ENCODE measurements at places on chromosomes 11 and 22. TPM values are rescaled to one million over a fixed set of nuclear protein-coding genes. Genes with fewer than 3 reads are reported as not detected.

Gene TTC36
- total RNA-seq, result 0.19 TPM

Gene CHADL
- total RNA-seq, result not detected

Gene GRAP2
- total RNA-seq, result not detected

Gene OPCML
- total RNA-seq, result 0.12 TPM

Gene ELFN2
- total RNA-seq, result 0.29 TPM

Gene ASPHD2
- 1.8 TPM for total RNA-seq

Gene SEC14L2
- 2.4 TPM for total RNA-seq

Gene KRTAP5-2
- not detected for total RNA-seq

Gene EP300
- total RNA-seq, result 30.7 TPM

Gene TIMP3
- total RNA-seq, result 25.5 TPM

Gene PNPLA3
- 5.2 TPM for total RNA-seq

Gene LUZP2
- total RNA-seq, result 0.25 TPM

Gene PKP3
- total RNA-seq, result 2.4 TPM

Gene FGF3
- total RNA-seq, result not detected

DNA sequence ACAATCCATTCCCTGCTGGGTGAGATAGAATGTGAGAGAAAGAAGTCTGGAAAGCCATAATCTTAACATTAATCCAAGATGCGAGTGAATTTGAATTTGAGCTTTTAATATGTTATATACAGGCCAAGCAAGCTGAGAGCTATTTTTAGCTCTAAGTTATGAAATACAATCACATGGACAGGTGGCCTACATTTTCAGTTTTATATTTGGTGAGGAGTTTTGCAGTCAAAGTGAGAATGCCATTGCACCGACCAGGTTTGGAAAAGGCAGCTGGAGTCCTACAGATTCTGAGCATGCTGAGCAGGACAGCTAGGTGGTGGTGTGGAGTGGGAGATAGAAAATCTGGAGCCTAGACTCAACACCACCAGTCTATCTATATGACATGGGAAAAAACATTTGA lies 12.0 kb downstream of the OR5B21 start:
- DNase-seq, result no peak

- DNase-seq, result no peak
Measured at GRCh38 chr11:118497831-118498230, 29.4 kb upstream of the TTC36 start.

DNA sequence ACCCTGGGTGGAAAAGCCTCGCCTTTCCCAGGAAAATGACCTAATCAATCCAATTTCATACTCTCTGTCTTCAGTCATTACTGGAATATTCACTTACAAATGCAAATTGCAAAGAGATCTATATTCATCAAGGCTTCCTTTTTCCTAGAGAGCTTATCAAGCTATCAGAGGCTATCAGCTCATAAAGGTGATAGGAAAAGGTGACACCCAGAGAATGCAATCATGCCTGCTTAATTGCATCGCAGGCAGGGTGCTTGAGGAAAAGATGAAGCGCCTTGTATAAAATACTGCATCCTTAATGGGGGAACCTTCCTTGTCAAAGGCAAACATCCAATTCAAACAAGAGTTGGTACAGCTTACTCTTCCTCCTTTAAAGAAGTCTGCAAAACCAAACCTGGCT lies 59.7 kb downstream of the SHANK2 start:
- DNase-seq, result no peak

DNA sequence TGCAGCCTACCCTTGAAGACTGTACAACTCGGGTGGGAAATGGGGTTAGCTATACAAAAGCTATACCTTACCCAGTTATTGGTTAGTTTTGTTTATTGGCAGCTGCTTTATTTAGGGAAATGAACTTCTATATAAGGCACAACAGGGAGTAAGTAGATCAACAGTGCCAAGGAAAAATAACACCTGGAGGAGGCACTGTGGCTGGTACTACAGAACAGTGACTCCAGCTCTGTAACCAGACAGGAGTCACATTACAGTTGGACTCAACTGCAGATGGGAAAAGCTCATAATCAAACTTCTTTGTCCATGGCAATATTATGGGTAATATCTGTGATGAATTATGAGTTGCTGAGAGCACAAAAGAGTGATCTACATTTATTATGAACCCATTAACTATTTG lies 14.0 kb downstream of the P4HA3 start:
- DNase-seq, result no peak

GRCh38 chr11:13698132-13698531 lies 29.7 kb downstream of the FAR1 start:
- no peak for DNase-seq

GRCh38 chr11:57460758-57461749 lies 726 bp downstream of the RTN4RL2 start:
- no peak for DNase-seq

DNA sequence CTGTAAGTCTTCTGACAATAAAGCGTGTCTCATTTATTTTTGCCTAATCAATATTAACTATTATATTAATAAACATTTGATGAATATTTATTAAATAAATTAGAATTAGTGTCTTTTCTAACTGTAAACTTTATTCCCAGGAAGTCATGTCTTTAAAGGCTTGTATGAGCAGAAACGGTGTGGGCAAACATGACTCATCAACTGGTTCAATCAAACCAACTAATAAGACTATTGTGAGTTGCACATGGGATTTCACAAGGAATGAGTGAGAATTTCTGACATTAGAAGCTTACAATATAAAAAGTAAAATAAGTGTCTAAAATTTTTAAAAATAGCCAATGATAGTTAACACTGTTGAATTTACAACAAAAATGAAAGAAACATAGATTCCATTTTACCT lies 259.2 kb upstream of the CTSC start:
- no peak for DNase-seq

DNA sequence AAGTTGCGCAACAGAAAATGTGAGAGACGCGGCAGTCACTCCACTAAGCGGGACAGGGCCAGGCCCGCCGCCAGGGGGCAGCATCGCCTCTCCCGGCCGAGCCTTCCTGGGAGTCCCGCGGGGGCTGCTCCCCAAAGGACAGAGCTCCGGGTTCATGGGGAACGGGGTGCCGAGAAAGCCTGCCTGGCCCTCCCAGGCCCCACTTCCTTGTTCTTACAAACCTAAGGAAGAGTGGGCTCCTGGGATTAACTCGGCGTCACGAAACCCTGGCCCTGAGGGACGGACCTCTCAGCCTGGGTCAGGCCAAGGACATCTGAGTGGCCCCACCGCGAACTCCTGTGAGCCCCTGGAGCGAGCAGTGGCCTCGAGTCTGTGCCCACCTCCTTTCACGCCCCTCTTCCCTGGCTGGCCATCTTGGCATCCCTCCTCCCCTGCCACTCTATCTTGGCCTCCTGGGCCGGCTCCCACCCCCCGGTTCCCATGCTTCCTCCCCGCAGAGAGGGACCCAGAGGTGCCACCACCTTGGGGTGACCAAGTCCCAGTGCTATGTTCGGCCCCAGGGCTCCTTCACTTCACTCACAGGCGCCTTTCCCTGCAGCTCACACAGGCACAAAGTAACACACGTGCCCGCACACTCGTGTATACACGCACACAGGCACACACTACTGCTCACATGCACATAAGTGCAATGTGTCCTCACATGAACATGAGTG lies 99.9 kb upstream of the FGF3 start:
- DNase-seq, result peak; percentile 58

- no peak for DNase-seq
Measured at GRCh38 chr11:112661146-112661545, 300.1 kb upstream of the NCAM1 start.

- no peak for DNase-seq
Measured at GRCh38 chr22:45584121-45584570, 81.5 kb downstream of the FBLN1 start.

- DNase-seq, result peak; percentile 50
Measured at GRCh38 chr22:44200855-44201550, 20.3 kb downstream of the PARVG start.

DNA sequence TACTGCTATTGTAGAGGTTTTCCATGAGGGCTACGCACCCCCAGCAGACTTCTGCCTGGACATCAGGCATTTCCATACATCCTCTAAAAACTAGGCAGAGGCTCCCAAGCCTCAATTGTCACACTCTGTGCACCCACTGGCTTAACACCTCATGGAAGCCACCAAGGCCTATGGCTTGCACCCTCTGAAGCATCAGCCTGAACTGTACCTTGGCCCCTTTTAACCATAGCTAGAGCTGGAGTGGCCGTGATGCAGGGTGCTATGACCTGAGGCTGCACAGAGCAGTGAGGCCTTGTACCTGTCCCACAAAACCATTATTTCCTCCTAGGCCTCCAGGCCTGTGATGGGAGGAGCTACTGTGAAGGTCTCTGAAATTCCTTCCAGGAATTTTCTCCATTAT lies 33.9 kb downstream of the AAMDC start:
- DNase-seq, result no peak

DNA sequence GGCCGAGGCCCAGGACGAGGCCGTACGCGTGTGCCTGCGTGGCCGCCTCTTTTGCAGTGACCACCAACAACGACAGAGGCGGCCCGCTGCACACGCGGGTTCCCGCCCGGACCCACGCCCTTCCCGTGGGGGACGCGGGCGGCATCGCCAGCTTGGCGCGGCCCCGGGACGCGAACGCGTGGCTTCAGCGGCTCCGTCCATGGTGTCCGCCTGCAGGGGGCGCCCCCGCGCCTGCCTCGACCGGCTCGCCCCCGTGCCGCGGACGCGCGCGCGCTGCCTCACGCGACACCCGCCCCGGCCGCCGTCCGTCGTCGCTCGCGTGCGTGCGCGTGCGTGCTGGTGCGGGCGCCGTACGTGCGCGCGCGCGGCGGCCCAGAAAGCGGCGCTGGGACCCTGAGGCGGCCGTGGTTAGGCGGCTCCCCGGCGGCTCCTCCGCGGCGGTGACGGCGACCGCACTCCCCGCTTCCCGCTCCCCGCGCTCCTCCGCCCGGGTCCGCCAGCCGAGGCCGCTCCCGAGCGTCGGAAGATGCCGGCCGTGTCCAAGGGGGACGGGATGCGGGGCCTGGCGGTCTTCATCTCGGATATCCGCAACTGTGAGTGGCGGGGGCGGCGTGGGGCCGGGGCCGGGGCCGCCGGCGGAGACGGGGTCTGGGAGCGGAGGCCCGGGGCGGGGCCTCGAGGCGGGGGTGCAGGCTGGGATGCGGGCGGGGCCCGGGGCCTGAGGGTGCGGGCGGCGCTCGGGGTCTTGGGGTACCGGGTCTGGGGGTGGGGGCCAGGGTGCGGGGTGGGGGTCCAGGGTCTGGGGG lies at the start of gene AP2A2:
AP2A2 (plus strand) TSS at position 375 of the 806 bp plus-strand sequence; CDS start at position 527, 152 bp downstream.
- peak; percentile 82 for DNase-seq

DNA sequence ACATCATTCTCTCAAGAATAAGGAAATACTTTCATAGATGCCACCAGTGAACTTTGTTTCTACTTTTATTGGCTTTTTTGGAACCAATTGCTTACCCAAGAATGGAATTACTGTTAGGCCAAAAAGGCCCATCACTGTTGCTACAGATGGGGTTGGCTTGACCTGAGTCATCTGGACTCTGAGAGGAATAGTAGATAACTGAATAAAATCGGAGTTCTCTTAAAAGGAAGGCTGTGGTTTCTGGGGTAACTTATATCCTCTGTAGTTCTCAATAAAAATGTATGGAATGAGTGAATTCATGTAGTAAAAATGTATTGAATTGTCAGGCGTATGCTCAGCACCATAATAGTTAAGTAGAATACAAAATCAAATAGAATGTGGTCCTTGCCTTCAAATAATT lies 56.6 kb downstream of the ARHGEF12 start:
- DNase-seq, result no peak

DNA sequence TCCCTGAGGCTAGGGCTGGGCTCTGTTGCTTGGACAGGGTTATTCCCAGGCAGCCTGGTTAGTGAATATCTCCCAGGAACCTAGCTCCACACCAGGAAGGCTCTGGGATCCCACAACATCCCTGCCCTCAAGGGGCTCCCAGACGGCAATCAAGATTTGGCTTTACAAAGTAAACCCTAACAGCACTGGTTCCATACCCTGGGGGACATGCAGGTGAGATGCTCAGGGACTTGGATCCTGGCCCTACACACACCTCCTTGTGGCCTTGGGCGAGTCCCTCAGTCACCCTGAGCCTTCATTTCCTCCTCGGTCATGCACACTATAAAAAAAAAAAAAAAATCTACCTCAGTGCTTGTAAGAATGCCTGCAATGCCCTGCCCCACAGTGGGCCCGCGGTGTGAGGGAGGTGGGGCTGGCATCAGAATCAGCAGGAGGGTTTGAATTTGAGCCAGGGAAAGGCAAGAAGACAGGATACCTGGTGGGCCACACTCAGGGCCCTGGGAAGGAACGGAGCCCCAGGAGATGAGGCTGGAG lies 86.3 kb downstream of the MORC2 start:
- DNase-seq, result no peak

DNA sequence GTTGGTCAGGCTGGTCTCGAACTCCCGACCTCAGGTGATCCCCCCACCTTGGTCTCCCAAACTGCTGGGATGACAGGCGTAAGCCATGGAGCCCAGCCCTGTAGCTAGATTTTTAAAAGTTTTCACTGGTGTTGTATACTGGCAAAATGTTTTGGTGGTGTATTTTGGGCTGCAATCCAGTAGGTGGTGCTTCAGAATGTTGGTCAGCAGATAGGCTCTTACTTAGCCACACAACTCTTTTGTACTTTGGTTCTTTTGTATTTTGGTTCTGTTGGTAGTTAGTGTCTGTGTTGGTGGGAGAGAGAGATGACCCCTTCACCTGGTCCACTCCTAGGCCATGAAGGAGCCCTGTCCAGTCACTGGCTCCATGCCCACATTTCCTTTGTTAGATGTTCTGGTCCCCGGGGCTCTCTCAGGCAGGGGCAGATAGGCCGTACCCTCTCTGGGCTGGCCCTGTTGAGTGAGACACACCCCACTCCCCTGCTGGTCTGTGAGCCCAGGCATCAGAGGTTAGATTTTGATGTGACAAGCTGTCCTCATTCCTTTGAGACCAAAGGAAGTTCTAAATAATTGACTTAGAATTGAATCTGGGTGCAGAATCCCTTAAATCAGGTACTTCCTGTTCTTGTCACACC lies 123.8 kb downstream of the DDX10 start:
- peak; percentile 31 for DNase-seq

DNA sequence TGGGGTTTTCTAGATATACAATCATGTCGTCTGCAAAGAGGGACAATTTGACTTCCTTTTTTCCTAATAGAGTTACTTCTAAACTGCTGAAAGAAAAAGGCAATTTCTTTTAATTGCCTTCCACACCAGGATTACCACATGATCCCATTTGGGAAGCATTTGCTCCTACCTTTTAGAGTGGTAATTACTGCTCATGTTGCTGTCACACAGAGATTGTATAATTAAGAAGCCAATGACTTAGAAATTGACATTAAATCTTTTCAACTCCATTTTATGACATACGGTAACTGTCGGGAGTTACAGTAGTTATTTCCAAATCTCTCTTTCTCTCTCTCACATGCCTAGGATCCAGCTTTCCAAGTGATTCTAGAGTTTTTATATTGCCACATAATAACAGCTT lies 17.8 kb upstream of the RAG2 start:
- no peak for DNase-seq

DNA sequence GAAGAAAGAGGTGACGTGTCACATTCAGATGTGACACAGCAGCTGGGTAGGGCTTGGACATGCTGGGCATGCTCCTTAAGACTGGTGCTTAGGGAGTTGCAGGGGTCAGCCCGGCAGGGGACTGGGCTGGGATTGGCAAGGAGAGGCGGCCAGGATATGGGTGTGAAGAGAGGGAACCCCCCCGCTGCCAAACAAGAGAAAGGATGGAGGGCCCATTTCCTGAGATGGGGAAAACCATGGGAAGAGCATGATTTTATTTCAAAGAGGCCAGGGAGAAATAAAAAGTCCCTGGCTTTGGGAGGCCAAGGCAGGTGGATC lies 5.3 kb downstream of the ATF4 start:
- DNase-seq, result no peak
